ENCODE measurements at places on chromosomes 12 and 14.

DNA sequence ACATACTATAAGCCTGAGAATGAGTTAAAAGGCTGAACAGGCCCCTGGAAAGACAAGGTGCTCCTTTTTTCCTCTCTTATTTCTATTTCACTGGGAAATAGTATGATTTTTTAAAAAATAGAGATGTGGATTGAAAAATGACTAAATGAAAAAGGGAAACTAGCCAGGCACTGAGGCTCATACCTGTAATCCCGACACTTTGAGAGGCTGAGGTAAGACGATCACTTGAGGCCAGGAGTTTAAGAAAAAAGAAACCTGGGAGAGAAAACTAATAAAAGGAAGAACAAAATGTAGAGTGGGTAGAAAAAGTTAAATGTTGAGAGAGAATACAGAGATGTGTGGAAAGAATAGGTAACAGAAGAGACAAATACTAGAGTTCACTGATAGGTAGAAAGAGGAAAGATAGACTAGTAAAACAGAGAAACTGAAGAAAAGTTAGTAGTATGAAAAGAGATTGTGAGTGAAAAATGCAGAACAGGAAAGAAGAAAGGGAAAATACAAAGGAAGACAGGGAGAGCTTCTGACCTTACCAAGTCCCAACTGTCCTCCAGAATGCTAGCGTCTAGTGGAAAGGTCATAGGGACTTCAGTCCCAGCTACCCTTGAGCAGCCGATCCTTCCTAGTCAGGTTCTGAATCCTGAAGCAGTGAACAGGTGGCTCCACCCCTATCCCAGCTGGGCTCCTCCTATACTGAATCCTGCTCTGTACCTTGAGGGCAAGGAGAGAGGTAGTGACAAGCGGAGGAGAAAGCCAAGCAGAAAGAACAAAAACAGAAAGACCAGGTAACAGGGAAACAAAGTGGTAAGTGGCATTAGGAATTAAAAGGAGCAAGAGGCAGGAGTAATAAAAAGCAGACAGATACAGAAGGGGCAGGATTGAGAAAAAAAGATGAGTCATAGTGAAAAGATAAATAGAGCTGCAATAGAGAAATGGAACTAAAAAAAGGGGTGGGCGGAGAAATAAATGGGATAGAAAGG lies 7.3 kb downstream of the TMEM116 start:
- no peak for DNase-seq

DNA sequence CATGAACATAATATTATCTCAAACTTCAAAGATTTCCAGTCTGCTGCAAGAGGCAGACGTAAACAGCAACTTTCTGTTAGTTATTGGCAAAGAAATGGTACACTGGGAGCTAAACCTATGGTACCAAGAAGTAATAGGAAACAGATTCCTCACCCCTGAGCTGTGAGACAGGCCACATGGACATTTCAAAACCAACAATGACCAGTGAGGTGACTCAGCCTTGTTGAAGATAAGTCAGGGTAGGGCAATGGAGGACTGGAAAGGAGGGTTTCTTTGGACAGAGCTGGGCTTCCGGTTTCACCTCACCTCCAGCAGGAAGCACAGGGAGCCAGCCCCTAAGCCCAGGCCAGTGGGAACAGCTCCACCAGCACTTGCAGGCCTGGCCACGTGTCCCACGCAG lies 1320.5 kb downstream of the AACS start:
- peak; percentile 66 for DNase-seq

DNA sequence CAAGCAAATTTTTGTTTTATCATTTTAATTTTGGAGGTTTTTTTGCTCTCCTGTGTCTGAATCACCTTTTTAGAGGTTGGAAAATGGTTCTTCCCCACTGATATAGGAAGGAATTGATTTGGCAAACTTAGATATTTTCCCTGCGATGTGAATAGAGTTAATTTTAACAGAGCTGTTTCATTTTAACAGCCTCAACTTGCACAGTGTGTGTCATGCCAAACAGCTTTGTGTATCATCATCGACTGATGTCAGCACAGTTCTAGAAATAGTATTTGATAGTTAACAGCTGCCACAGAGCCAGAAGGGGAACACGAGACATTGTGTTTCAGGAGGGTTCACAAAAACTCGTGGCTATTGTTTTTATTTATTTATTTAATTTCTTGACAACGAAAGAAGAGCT lies 243.1 kb upstream of the FOXN3 start:
- DNase-seq = no peak

DNA sequence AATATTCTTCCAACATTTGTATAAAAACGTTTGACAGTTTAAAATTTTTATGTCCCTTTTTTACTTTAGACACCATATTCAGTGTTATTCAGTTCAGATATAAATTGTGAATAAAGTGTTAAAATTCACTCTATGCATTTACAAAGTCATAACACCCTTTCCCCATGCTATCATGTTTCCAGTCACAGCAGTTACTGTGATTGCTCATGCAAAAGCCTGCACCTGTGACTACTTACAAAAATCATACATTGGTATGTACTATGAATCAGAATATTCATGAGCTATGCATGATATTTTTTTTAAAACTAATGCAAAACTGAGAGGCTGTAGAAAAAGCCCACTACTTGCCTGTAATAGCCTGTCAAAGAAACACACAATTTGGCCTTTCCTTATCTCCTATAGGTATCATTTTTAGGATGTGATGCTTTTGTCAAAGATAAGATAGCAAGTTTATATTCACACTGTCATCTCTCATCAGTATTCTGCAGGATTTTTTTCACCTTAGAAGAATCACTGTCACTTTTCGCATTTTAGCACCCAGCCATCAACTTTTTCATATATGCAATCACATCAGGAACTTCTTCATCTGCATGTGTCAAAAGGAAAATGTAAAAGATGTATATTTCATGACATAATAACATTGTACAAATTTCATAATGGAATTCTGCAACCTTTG lies 443.2 kb downstream of the C12orf50 start:
- DNase-seq = no peak

DNA sequence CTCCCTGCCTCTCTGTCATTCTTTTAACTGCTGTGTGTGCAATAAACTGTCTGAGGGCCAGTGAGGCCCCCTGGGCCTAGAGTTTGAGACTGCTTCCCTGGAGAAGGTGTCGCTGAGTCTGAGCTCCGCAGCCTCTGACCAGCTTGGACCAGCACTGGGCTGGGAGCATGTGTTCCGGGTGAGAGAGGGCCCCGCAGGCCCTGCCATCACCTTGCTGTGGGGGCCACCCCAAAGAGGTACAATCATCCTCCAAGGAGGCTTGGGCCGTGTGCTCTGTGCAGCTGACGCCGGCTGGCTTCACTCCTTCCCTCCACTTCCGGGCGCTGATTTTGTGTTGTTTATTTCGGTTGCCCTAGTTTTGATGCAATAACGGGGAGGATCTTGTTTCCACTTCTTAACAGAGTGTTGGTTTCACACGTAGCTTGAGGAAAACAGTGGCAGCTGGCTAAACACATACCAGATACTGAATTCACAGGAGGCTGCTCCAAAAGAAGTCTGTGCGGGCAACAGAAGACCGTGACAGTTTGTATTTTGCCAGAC lies 121.6 kb downstream of the TMEM132C start:
- no peak for DNase-seq

DNA sequence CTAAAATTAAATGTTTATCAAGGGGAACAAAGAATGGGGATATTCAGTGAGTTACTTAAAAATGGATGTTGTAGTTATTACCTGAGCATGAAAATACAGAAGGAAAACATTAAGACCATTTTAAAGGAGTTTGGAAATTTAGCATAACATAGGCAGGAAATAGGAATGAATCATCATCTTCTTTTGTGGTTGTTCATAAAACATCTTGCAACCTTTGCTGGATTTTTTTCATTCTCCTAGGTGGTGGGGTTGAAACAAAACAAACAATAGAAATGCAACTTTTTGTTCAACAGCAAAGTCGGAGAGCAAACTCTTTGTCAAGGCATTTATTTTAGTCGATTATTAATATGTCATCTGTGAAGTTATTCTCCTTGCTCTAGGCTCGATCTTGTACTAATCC lies 275.1 kb downstream of the IPO8 start:
- DNase-seq = no peak

- DNase-seq = no peak
These were observed 7.4 kb downstream of the PKP2 start for GRCh38 chr12:32889011-32889760.

DNA sequence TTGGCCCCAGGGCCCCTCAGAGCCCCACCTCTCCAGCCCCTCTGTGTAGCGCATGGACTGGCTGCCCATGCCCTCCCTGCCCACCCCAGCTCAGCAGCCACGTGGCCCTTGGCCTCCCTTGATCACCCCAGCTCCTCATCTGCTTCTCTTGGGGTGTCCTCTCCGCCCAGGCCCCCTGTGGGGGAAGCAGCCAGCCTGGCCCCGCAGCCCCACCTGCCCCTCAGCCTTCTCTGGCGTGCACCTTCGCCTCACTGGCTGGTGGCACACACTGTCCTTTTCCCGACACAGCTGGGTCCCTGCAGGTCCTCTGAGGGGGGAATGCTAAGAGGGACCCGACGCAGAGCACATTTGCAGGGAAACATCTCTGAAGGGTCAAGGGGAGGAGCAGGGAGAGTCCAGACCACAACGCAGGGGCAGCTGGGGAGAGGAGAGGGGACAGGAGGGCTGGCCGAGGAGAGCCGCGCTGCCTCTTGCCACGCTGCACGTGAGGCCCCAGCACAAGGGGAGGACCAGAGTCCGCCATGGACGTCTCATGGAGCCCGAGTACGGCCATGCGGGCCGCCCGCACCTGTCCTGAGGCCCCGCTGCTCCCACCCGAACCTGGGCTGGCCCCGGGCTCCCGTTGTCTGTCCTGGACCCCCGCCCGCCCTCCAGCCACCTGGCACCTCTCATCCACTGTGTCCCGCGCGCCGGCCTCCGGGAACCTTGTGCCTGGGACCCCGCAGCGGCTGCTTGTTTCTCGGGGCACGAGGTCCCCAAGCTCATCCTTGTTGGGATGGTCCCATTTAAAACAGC lies 36.1 kb downstream of the PACS2 start:
- no peak for DNase-seq

DNA sequence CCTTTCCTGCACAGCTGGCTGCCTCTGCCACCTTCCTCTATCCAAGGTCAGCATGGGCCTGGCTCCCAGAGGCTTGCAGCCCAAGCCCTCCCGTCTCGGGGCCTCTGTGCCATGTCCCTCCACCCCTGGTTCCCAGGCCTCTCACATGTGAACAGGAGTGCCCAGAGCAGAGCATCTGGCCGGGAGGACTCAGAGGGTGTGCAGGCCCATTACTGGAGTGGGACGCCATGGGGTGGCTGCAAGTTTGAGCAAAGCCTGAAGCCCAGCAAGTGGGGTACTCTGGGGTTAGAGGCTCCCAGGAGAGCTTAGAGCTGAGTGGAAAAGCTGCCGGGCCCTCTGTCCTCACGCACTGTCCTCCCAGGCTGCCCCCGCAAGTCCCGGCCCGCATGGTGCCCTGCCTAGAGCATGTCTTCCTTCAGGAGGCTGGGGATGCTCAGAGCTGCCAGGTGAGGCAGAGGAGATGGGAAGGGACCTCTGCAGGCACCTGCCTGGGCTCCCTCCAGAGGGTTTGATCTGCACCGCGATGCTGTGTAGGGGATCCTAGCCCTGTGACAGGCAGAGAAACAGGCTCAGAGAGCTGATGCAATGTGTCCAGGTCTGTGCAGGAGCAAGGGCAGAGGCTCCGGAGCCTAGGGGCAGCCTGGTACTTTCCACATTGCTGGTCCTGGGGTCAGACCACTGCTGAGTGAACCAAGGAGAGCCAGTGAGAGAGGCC lies 39.8 kb downstream of the DIO3 start:
- DNase-seq = no peak

- DNase-seq = no peak
These were observed 96.6 kb downstream of the RIMBP2 start for GRCh38 chr12:130619385-130620001.

DNA sequence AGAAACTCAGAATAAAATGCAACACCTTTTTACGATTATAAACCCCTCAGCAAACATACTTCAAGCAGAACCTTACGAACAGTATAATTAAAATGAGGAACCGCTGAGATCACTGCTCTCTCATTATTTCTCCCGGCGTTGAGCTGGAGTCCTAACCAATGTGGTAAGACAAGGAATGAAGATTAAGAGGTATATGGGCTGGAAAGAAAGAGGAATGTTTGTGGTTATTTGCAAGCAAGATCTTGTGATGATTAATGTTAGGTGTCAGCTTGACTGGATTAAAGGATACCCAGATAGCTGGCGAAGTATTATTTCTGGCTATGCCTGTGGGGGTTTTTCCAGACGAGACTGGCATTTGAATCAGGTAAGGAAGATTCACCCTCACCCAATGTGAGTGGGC lies 10.3 kb upstream of the ZNF84 start:
- no peak for DNase-seq

DNA sequence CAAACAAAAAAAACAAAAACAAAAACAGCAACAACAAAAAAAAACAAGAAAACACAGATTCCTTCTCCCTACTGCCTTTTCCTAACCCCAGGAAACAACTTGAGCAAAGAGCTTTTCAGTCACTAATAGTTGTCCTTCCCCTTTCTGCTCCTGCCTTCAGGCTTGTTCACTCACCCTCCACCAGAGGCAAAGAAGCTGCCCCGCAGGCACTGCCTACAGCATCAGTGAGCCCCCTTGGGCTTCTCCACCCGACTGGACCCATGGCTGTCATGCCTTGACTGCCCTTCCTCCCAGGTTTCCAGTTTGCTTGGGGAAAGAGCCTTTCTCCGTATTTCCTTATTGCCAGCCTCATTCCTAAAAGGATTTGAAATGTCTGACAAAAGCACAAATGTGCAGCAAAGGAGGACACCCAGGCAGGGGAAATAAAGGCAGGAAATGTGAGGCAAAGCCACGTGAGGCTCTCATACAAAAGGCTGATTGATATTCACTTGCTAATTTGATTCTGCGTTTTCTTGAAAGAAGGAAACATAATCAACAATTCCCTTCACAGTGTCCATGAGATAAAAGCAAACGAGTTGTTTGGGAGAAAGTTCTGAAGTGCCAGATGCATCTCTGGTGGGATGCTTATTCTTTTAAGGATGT lies 85.7 kb downstream of the GPATCH2L start:
- no peak for DNase-seq

GRCh38 chr14:89351516-89352404 lies 65.3 kb downstream of the FOXN3 start:
- DNase-seq = no peak

DNA sequence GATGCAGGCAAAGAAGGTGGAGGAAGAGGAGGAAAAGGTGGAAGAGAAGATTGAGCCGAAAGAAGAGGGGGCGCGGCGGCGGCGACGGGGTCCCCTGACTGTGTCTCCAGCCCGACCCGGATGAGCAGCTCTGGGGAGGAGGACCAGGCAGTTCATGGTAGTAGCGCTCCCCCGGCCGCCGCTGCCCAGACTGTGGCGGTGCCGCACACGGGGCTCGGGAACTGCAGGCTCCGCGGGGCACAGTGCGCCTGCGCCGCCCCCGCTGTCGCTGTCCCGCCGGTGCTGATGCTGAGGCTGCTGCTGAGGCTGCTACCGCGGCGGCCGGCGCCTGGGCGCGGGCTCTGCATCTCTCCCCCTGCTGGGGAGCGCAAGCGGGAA lies at the start of gene KCNH5:
Gene KCNH5 (minus strand): TSS at position 225 of the 378 bp plus-strand sequence. CDS start 272 bp downstream, outside the sequence.
- no peak for DNase-seq

- DNase-seq = no peak
These were observed 172.0 kb downstream of the BCAT1 start for GRCh38 chr12:24776861-24777260.

DNA sequence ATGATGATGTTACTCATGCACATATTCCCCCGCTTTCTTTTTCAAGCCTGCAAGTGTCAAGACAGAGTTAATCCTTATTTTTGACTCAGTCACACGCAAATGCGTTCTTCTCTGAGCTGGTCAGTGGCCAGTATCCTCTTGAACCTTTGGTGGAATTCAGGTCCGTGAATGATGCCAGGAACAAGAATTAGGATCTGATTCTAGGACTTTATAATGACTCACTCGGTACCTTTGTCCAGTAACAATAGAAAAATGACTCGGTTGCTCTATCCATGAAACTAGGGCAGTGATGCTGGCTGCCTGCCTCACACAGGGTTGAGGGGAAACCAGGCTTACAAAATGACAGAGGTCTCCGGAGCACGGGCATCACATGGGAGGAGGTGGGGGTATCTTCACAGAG lies 185.8 kb upstream of the NUDT4 start:
- DNase-seq = peak; percentile 69

All from AG09309 (cell line).